ENCODE measurements at places on chromosomes 7 and 10.

DNA sequence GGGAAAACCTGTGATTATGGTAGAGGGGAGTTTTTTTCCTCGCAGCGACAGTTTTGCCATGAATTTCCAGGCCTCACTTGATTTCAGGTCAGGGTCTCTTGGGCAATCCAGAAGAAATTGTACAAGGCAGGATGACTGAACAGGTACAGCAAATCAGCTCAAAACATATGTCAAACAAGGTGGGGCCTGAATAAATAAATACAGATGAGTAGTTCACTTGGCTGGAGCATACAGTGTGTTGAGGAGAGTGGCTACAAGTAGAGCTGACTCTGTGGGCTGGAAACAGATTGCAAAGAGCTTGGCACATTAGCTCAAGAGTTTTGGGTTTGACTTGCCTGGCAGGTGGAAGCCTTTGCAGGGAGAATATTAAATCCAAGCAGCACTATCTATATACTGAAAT, 15.0 kb downstream of the GIMAP8 start:
- DNase-seq: no peak

- DNase-seq: peak; percentile 92
Measured at GRCh38 chr10:62433181-62433692, 59.1 kb downstream of the ZNF365 start.

DNA sequence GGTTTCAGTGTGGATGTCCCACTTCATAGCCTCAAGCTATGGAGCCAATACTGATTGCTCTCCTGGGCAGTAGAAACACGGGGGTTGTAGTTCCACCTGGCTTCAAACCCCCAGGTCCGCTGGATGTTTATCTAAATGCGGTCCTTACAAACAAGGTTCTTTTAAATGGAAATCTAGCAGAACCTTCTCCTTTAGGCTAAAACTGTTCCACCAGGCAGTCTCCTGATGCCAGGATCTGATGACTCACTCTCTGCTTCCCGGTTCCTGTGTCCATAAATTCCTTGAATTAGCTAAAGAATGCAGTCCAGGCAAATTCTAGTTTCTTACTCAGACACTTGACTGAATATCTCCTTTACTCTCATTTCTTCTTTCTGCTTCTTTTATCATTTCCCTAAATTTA, 108.4 kb upstream of the FAM3C start:
- DNase-seq: peak; percentile 43

DNA sequence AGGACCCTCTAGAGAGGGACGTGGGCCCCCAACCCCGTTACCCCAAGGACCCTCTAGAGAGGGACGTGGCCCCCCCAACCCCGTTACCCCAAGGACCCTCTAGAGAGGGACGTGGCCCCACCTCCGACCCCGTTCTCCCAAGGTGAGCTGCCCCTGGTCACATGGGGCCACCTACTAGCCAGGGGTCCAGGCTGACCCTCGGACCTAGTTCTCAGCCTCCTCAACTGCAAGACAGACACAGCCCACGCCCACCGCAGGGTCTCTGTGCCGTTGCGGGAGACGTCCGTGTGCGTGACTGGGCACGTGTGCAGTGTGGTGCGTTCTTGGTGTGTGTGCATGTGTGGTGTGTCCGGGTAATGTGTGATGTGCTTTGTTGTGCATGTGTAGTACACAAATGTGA, 21.6 kb upstream of the UTF1 start:
- DNase-seq: no peak

DNA sequence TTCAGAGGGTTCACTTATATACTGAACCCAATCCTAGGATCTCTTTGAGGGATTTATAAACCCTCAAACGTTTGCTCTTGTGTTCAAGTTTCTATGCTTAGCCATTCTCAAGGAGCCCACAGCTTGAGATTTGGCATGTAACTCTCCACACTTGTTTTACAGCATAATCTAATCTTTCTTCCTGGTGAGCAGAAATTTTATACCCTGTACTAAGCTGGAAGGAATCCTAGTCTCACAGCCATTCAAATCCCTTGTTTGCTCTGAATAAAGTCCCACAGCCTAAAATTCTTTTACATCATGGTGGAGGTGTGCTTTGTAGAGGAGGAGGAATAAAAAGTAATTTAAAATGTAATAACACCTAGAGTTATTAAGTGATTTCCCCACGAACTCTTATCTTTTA, 5.3 kb upstream of the AGR2 start:
- no peak for DNase-seq

DNA sequence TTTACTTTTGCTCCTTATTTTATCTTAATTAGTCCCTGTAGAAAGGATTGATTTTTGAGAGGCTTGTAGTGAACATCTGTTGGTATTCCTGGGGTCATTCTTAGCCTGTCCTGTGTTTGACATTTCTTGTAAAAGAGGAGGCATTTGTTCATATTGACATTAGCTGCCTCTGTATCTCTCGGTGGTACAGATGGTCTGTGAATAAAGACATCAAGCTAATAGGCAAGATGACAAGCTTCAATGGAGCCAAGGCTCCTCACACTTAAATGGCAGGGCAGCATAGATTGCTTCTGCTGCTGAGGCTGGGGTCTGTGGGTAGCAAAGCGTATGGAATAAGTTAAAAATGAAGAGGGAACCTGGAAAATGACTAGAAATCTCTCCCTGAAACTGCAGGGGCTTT, 687.6 kb downstream of the LRMDA start:
- DNase-seq: no peak

DNA sequence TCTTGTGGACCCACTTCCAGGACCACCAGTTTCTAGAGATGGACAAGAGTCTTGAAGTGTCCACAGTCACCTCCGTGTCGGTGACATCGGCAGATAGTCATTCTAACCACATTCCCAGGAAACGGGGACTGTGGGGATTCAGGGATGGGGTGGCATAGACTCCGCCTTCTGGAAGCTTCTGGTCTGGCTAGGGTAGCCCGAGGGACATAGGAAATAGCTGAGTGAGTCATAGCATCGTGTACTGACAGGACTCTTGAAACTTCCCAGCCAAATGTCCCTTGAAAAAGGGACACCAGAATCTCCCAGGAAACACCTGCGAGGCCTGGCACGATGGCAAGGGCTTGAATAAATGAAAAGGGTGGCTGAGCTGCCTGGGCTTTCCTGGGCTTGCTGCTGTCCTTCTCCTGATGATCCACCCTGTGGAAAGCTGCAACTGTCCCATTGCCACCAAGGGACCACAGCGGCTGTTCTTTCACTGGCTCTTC, 84.1 kb upstream of the LRRC4 start:
- DNase-seq: peak; percentile 25

- no peak for DNase-seq
Measured at GRCh38 chr10:92727550-92727949, 37.8 kb downstream of the HHEX start.

DNA sequence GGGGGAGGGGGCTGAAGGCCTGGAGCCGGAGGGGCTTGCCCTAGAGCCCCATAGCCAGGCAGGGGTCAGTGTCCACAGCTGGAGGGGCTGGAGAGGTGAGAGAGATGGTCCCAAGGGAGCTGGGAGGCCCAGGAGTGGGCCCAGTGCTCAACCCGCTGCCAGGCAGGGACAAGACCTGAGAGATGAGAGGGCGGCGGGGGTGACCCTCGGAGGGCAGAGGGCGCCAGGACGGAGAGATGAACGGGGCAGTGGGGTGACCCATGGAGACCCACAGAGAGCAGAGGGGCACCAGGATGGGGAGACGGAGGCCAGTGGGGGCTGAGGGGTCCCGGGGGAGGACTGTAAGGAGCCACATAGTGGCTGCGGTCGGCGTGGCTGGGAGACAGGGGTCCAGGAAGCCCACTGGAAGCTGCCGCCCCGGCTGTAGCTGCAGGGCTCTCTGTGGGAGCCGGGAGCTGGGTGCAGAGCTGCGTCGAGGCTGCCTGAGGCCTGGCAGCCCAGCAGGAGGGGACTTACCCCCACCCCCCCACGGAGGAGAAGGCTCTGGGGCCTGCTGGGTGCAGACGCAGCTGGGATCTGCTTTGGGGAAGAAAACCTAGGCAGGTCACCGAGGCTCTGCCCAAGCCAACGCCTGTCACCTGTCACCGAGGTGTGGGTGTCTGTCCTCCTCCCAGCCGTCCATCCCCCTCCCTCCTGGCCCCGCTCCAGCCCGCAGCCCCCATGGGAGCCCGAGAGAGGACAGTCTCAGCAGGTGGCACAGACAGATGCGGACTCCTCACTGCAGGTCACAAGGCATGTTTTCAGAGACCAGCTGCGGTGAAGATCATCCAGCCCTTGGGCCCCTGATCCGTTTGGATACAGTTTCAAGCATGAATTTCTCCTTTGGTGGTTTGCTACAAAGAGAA, 25.1 kb downstream of the PWWP2B start:
- no peak for DNase-seq
